ENCODE measurements at places on chromosomes 4 and X.

DNA sequence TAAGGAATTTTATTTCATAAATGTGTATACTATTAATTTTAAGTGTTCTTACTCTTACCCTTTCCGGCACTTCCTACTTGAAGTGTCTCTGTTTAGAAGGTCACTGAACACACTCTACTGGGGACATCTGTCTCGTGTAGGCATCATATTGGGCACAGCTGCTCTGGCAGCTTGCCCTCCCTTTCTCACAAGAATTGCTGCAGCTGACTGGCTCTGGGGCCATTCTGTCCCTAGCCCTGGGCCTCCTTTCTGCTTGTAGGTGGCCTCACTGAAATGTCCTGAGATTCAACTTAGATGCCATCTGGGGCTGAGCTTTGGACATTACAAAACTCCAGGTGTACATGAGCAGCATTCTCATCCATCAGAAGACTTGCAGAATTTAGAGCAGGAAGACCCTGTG, 49.6 kb downstream of the SMAD1 start:
- DNase-seq, result no peak

DNA sequence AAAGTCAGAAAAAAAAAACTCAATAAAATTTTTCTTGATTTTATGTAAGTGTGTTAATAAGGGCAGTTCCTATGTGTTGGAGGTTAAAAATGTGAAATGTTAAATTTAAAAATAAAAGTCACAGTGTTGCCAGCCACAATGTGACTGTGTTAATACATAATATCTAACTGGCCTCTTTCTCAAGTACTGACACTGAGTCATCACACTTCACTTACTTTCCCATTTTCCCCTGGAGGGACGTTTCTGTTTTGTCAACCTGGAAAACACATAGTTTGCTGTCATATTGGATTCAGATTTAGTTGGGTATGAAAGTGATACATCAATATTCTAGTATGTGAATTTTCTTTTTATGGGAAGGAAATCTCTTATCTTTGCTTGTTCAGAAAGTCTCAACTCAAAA, 46.4 kb downstream of the ARHGEF38 start:
- no peak for DNase-seq

DNA sequence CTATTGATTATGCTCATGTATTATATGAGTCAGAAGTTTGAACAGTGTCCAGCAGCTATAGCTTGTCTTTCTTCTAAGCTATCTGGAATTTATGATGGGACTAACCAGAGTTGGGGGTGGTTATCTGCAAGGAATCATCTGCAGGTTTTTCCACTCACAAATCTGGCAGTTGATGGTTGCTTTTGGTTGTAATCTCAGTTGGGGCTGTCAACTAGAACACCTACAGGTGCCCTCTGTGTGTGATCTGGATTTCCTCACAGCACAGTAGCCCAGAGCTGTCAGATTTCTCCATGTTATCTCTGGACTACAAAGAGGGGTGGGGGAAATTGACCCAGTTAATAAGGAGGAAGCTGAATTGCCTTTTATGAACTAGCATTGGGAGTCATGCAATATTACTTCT, 51.4 kb upstream of the MAP9 start:
- no peak for DNase-seq

DNA sequence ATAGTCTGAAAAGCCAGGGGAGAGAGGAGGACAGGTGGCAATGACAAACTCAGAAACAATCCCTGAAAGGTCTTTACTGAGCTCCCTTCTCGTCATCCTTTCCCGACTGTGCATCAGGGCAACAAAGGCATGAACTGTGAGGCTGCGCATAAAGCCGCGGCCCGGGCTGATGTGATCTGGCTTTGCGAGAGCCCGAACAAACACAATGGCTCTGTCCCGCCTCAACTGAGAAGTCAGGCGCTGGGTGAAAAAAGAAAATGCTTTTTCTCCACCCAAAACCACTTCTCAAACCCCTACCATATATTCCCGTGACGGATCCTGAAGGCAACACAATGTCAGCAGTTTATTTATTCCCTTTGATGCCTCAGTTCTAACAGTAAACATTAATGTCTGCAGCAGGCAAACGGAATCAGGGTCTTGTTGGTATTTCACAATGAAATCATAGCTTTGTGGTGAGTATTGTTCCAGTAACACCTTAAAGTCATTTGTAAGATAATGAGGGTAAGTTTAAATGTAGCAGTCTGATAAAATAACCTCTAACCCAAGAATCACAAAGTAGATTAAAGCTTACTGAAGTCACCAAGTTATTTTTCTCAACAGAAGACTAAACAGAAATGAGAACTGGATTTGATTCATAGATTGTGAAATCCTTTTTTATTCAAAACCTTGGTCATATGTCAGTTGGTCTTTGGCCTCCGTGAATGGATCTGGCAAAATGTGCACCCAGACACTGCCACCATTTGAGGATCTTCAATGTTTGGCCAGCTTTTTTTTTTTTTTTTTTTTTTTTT, 67.4 kb downstream of the APBB2 start:
- DNase-seq, result no peak

GRCh38 chr4:2067446-2068197, 8.5 kb downstream of the NAT8L start:
- DNase-seq, result no peak

- no peak for DNase-seq
Observed at GRCh38 chr4:140826701-140827027, 70.5 kb upstream of the TBC1D9 start.

DNA sequence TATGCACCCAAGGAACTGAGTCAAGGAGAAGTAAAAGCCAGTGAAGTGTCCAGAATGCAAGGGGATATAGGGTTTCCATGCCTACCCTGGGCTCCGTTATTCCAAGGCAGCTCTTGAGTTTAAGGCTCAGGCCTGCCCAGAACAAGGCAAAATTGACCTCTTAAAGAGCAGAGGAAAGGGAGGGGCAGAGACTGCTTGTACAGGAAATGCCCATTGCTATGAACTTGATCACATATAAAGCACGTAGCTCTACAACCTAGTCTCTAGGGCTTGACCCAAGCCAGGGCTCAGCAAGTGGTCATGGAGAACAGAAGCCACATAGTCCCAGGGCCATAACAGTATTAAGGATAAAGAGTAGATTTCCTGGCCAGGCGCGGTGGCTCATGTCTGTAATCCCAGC, 58.2 kb upstream of the MSN start:
- no peak for DNase-seq

DNA sequence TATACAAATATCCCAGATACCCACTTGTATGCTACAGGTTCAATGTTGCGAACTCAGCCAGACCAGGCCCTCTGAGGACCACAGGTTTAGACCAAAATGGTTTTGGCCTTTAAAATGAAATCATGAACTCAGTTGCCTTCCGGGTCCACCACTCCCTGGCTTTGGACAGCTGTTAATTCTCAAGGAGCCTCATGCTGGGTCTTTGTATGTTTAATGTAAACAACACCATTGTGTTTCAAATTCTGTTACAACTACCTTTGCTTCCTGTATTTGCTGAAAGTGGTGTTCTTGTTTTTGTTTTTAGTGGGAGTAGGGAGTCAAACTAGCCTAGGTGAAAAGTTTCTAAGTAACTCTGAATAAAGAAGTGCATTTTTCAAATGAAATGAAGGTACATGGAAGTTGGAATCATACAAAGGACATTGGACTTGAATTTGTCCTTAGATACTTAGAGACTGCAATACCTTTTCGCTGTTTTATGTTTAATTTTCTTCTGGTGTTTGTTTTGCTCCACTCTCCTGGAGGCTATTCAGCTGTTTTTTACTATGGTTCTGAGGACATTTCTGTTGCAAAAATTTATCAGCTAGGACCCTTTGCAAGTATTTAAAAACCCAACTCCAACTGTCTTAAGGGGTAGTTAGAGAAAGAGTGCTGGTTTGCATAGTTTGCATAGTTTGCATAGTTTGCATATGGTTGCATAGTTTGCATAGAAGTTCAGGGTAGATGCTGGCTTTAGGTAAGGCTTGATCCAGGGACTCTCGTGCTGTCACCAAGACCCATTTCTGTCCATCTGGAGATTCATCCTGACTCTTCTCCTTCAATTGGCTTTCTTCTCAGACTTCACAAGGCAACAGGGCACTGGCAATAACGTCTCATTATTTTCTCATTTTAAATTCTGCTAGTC, 70.1 kb downstream of the MID1IP1 start:
- no peak for DNase-seq

GRCh38 chr4:7186516-7187167, 5.7 kb upstream of the SORCS2 start:
- no peak for DNase-seq

DNA sequence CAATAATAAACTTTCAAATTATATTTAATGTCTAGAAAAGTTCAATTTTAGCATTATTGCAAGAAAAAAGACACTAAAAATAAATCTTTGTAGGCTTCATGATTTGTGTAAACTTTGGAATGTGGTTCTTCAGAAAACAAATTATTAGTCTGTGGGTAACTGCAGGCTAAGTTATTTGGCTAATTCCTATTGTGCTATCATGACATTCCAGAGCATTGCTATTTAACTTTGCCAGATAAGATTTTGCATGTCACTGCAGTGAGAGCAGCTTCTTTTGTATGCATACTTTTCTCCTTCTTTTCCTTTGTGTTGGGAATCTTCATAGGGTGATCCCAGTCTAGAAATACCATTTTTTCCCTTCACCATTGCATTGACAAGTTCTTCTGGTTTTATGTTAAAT, 130.0 kb downstream of the AWAT2 start:
- DNase-seq, result no peak

DNA sequence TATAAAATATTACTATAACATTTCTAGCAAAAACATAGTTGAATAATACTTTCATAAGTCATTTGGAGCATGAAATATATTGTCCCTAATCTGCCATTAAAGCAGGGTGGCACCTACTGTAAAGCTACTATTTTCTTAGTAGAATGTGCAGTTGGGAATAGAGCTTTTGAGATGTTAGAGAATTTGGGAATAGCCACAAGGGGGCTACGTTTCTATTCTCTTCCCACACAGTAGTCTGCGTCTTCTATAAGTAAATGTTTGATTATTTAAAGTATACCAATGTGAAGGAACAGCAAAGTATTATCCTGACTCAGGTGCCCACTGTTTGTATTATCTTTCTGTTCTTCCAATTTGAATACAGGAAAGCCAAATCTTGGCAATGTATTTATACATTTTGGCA, 323.2 kb upstream of the GIMD1 start:
- DNase-seq, result no peak

DNA sequence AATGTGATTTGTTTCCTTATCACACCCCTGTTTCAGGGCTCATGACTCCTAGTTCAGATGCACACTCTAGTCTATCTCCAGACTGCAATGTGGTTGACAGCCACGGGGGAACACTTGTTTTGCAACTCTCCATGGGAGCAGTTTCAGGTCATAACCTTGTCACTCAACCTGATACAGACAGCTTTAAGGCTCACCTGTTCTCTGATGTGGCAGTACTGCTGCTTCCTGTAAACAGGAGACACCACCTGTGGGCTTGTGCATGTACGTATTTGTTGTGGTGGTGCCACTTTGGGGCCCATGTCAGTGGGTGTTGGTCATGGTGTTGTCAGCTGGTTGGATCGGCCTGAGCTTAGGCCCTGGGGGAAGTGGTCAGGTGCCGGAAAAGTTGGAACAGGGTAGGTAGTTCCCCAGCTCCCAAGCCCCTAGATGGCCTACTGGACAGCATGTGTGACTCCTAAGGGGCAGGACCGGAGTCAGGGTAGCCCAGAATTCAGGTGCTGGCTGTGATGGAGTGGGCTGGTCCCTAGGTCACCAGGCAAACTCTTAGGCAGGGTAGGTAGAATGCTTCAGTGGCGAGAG, 46.2 kb downstream of the FAM9B start:
- no peak for DNase-seq
